ENCODE measurements at places on chromosomes 13 and 19.

DNA sequence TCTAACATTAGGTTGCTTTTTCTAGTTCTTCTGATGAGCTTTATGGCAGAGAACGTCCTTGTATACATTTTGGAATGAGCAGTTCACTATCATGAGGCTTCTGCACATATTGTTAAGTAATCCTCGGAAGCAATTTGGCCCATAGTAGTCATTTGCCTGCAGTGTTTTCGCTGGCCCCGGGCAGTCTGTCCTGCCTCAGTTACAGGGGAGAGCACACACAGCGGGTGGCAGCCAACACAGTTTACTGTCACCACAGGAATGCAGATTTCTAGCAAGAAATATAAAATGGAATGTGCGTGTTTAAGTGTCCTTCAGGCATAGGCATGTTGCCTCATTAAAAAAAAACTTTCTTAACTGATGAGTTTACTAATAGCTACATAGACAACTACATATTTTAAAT, 71.5 kb upstream of the GJB6 start:
- no peak for DNase-seq

DNA sequence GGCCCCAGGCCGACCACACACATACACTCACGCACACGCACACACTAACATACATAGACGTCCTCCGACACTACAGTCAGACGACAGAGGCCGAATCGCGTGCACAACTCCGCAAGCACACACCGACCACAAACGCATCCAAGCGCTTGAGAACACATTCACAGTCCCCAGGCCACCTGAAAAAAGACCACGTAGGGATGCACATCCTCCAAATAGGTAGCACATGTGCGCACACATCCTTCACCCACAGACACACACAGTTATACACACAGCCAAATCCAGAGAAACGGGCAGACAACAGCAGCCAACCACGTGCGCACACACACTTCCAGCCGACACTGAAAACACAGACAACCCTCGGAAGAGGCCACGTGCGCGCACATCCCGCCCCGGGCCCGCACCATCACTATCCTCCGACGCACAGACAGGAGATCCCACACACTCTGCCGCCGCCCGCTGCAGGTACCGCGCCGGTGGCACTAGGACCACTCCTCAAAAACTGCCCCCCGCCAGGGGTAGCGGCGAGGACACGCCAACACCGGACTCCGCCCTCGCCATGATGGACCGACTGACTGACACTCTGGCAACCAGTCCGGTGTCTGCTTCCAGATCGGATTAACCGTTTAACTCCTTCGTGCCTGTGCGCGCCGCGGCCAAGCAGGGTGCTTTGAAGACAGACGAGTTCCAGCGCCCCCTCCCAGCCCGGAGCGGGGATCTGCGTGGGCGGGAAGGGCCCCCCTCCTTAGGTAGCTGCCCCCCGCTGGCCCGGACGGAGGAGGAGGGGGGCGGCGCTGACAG, 493 bp upstream of the PDE4A start:
- DNase-seq, result peak; percentile 74

DNA sequence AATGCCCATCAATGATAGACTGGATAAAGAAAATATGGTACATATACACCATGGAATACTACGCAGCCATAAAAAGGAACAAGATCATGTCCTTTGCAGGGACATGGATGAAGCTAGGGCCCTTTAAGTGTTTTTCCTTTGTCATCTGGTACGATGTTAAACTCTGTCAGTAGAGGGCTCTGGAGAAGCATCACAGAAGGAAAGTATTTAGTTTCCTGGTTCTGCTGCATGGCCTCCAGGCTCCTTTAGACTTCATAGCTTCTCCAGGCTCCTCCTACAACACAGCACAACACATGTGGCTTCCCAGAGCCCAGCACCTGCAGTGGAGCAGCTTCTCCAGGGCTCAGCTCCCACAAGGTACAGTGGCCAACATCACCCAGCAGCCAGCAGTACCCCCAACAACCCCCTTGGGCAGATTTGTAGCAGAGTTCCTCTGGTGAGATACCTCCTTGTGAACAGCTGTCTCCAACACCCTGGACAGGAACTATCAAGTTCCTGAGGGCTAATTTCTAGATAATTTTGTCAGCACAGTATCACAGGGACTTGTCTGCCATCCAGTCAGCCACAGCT, 63.4 kb downstream of the KCTD12 start:
- DNase-seq, result peak; percentile 69

GRCh38 chr13:40508767-40509342, 157.6 kb downstream of the FOXO1 start:
- DNase-seq, result no peak

DNA sequence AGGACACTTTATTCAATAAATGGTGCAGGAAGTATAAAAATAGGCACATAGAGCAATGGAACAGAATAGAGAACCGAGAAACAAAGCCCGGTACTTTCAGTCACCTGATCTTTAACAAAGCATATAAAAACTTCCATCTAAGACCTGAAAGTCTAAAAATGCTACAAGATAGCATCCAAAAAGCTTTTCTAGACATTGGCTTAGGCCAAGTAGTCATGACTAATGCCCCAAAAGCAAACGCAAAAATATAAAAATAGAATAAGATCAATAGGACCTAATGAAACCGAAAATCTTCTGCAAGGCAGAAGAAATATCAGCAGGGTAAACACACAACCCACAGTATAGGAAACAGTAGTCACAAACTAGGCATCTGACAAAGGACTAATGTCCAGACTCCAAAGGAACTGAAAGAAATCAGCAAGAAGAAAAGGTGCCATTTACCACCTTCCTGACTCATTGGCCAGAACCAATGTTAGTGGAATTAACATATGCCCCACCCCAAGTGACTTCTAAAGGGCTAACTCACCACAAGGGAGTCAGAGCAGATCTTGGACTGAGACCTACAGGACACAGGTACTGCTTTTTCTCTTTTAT, 40.8 kb upstream of the CEACAM21 start:
- no peak for DNase-seq

DNA sequence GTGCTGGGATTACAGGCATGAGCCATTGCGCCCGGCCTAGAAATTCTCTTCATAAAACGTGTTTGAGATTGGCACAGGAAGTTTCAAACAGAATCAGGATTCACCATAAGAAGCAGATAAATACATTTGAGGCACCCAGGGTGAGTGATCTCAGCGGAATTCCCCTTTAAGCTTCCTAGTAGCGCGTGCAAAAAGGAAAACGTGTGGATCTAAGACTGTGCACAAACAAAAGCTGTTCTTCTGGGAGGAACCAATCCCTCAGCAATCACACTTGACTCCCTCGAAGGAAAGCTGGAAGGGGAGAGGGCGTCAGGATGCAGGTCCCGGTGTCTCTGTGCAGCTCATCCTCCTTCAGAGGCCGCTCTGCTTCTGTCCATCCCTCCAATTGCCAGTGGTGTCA, 15.5 kb downstream of the MCF2L start:
- no peak for DNase-seq

DNA sequence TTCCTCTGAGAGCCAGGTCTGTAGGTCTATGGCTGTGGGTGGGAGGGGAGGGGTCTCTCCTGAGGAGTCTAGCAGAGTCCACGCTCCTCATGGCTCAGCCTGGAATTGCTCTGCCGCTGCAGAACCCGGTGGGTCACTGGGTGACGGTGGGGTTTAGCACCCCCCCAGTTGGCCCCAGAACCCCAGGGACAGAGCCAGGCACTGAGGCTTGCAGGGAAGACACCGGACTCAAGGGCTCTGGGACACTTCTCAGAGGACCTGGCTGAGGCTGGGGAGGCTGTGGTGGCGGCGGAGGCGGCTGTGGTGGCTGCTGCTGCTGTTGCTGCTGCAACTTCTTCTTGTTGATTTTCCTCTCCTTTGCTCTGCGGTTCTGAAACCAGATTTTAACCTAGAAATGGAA, 6.1 kb downstream of the CDX2 start:
- no peak for DNase-seq

DNA sequence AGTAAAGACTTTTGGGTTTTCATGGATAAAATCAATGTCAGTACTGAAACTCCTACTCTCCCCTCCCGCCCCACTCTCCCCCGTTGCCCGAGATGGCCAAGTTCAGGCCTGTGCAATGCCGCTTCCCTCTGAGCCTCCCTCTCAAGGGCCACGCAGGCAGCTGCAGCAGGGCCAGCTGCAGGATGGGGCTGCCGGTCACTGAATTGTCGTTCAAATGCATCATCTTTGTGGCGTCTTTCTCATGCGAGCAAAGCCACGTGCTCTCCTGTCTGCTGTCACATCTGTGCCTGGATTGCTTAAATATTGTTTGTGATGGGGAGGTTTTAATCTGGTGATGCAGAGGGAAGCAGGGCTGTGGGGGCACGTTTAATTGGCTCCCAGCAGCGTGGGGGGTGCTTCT, 26.6 kb downstream of the SHISA2 start:
- DNase-seq, result no peak

- DNase-seq, result peak; percentile 69
Observed at GRCh38 chr13:110416131-110417025, 109.3 kb downstream of the COL4A2 start.

GRCh38 chr19:815775-816499, 5.8 kb downstream of the PLPPR3 start:
- no peak for DNase-seq

DNA sequence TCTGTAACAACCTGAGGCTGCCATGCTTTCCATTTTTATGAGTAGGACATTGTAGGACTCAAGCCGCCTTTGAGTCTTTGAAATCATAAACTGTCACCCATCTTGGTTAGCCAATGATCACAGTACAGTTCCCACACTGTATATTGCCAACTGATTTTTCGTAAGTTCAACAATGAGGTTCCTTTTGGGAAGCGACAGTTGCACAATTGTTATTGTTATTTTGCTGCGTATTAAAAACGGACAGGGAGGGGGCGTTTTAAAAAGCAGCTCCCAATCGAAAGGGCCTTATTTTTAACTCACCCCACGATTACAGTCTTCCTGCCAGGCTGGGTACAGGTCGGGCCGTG, 601 bp downstream of the SLC46A3 start:
- peak; percentile 51 for DNase-seq

DNA sequence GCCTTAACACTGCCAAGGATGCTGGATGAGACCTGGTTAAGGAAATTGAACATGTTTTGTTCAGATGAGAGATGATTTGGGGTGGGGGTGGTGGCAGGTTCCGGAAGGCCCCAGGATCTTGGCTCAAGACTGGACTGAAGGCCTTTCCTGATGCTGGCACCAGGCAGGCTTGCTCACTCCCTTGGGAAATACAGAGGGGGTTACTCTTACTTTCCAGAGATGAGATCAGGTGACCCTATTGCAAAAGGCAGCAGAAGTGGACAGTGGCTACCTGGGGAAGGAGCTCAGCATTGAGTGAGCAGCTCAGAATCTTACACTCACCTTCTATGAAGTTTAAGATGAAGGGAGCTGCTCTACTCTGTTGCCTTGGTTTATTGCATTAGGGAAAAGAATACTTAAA, 10.8 kb downstream of the GATAD2A start:
- DNase-seq, result peak; percentile 46

DNA sequence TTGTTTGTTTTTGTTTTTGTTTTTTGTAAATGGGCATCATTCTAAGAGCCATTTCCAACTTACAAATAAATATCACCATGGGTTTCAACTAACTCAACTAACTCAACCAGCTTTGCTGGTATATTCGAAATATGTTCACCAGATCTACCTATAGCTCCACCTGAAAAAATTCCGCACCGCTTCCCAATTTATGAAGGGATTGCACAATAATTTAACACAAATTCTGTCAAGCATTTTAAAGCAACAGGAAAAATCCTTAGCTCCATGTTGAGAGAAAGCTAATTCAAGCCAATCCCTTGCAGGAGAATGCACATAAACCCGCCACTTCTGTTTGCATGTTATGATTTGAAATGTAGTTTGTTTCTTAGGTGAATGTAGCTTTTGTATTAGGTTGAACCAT, 417.8 kb downstream of the EFNB2 start:
- DNase-seq, result no peak

- DNase-seq, result peak; percentile 6
Observed at GRCh38 chr13:50758796-50759195, 84.7 kb downstream of the DLEU7 start.

Measured in fibroblast of mammary gland (primary cell).